Stimulated activated CD4-positive, alpha-beta T cell treated with anti-CD3 and anti-CD28 coated beads, Interleukin-1b, Interleukin-23, amount 100 ng/mL, for 1 hour (primary cell): ENCODE measurements at places on chromosomes 7 and 10.

DNA sequence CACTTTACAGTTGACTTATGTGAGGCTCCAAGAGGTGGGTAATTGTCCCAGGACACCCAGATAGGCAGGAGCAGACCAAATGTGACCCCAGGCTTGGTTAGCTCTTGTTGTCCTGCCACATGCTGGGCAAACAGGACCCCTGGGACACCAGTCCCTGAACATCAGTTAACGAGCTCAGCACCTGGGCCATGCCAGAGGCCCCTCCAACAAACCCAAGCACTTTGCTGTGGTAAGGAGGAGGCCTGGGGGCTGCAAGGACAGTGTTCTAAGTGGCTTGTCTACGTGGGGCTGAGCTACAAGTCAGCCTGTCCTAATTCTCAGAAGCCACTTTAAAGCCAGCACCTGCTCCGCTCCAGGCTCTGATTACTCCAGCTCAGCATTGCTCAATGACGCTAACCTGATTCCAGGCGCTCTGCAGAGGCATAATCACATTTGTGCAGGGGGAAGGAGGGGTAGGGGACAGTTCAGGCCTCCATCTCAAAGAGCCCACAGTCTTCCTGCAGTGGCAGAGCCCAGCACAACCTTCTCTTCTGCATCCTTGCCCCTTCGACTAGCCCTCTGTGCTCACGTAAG, 57.2 kb downstream of the DDC start:
- DNase-seq: no peak

DNA sequence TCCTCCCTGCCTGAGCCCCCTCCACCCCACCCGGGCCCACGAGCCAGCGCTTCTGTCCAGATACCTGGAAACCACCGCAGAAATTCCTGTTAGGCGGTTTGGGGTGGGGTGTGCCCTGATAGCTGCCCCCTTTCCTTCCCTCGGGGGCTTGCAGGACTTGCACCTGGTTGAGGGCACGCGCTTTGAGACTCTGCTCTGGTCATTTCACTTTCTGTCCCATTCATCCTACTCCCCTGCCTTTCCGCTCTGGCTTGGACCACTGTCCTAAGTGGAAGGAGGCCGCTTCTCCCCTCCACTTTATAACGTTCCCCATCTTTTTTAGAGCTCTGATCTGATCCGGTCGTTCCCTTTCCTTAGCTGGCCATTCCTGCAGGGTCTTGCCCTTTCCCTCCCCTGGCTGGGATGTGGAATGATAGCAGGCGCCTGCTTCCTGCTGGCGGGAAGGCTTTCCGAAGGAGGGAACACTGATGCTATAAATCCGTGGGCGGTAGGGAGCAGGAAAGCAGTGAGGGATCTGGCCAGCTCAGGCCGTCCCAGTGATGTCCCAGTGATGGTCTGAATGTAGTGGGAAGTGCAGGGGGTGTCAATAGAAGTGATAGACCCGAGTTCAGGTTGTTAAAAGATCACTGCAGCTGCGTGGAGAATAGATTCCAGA, 852 bp upstream of the PRKAR1B start:
- no peak for DNase-seq

DNA sequence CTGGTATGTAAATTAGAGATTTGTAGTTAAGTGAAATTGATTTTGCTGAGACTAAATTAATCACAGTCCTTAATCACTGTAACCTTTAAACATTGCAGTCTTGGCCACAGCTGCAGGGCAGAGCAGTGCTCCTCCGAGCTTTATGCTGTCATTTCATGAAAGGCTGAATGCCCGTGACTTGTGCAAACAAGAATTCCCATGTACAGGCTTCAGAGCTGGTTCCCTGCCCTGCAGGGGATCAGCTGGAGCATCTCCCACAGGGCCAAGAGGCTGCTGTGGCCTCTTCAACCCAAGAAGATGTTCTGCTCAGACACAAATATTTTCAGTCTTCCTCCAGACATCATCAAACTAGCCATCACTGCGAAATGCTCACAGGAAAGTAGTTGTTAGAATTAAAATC, 419.1 kb downstream of the AUTS2 start:
- DNase-seq: no peak

- DNase-seq: no peak
Measured at GRCh38 chr7:70660819-70661191, 471.1 kb upstream of the GALNT17 start.

- no peak for DNase-seq
Measured at GRCh38 chr7:45390731-45391130, 183.4 kb upstream of the ADCY1 start.

GRCh38 chr7:14691034-14691433, 211.5 kb downstream of the DGKB start:
- DNase-seq: no peak

DNA sequence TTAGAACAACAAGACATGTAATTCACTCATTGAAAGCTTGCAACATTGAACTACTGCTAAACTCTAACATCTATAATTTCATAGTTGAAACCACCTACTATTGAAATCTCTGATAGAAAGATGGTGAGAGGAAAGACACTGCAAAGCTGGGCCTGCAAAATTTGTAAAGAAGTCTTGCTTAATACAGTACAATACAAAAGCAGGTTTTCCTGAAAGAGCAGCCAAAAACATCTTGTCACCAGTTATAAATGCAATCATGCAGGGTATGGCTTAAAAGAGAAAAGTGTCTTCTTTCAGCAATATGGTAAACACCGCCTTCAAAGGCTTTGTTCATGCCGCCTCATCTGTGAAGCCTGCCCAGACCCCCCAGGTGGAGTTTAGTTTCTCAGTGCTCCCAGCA, 109.2 kb downstream of the ANK3 start:
- no peak for DNase-seq

GRCh38 chr10:100802607-100803006, 57.2 kb downstream of the PAX2 start:
- DNase-seq: no peak

DNA sequence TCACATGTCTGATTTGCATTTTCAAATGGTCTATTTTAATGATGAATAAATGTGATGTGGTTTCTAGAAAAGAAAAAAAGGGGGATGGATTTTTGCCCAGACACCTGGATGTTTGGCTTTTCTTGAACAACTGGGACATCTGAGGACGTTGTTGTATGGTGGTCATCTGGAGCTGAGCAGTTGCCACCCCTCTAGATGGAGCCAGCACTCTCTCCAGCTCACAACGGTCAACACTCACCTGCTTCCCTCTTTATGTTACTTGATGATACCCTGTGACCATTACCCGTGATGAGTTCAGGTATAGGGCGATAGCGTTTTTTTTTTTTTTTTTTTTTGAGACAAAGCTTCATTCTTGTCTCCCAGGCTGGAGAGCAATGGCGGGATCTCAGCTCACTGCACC, 30.1 kb upstream of the PAXIP1 start:
- no peak for DNase-seq

DNA sequence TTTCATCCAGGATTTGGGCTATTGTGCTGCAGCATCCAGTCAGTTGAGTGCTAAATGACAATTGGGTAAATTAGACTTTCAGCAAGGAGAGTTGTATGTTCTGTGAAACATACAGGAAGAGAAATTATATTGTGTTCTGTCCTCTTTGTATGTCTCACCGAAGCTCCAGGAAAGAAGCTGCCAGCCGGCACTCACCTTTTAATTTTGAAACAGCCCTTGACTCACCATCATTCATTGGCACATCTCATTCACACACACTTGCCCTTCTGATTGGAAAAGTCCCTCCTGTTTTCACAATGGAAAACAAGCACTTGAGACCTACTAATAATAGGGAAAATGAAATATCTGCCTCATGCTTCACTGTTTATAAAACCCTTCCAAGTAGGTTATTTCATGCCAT, 495.6 kb downstream of the RPS24 start:
- DNase-seq: no peak

DNA sequence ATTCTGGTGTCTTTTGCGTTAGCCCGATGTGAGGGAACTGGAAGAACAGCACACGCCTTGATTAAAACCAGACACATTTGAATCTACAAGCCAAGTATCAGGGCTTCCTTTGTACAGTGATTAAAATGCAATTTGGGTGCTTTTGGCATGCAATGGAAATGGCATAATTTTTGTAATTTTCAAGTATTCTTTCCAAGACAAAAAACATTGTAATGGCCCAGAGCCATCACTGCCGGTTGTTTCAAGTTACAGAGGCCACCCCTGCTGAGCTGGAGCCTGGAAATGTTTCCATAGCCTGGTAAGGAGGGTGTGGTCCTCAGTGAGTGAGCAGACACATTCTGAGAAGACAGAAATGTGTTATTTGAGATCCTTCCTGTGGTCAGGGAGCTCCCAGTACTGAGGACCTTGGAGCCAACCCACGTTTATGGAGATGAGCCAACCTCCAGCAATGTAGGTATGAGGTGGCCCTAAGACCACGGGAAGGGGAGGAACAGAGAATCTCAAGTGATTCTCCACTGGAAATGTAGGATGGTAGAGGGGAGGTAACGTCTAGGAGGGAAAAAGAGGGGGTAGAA, 20.9 kb downstream of the TEX36 start:
- DNase-seq: no peak

GRCh38 chr10:48448796-48449195, 142.3 kb downstream of the MAPK8 start:
- no peak for DNase-seq

DNA sequence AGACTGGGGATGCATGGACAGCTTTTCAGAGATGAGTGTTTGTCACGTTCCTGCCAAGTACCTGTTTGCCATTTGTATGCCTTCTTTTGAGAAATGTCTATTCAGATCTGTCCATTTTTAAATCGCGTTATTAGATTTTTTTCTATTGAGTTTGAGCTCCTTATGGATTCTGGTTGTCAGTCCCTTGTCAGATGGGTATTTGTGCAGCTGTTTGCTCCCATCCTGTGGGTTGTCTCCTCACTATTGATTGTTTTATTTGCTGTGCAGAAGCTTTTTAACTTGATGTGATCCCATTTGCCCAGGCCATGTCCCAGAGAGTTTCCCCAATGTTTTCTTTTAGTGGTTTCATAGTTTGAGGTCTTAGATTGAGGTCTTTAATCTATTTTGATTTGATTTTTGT, 5.5 kb upstream of the PRKAR1B start:
- DNase-seq: no peak

DNA sequence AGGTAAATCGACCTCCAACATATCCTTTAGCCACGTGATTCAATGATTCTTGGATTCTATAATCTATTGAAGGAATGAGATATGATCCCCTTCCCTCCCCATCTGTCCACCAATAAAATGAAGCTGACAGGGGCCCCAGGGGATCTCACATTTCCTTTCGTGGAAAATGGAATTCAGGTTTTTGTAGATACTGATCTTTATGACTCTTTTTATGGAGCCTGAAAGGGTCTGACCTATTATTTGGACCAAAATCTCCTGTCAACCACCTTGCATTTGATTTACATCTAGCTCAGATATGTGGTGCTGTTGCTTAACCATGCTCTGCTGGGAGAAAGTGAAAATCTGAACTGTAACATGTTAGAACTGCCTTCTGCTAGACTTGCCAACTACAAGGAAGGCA, 234.0 kb upstream of the CXCL12 start:
- DNase-seq: no peak

DNA sequence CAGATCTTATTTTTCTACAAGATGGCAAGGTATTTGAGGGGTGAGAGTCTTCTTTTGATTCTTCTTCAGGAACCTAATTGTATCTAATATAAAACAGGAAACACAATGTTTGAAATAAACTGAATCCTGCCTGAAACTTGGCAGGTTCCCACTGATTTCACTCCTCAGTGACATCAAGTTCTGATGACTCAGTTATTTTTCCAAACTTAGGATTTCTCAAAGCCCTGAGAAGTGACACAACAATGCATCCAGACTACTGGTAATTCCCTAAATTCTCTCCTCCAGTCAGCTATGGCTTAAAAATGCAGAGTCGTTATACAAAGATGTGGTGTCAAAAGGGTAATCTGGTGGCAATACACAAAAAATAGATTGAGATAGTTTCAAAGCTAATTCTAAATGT, 80.9 kb downstream of the ABLIM1 start:
- no peak for DNase-seq

GRCh38 chr10:34780818-34781380, 34.2 kb downstream of the PARD3 start:
- no peak for DNase-seq

DNA sequence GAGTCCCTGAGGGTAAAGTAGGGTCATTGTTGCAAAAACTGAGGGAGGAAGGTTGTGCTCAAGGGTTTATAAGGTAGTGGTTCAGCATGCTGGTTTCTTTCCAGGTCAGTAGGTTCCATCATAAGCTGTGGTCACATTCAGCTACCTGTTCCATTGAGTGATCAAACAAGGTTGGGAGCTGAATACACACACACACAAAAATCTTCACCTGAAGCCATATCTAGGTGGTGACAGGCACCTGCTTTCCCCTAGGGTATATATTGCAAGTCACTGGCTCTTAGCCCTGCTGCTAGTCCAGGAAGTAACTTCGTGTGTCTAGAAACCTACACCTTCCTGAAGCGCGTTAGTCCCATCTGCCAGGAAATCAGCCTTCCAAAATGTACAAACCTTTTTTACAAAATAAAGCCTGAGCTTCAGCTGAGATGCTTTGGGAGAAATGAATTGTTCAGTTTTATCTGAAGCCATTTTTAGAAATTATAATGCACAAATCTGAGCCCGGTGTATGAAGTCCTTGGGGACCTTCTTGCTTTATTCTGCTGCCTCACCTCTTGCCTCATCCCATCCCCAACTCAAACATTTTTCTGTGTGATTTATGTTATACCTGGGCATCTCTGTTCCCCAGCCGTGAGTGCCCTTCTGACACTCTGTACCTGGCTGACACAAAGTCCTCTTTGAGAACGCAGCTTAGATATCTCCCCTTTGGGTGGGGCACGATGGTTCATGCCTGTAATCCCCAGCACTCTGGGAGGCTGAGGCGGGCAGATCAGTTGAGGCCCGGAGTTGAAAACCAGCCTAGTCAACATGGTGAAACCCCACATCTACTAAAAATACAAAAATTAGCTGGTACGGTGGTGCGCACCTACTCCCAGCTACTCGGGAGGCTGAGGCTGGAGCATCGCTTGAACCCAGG, 10.6 kb upstream of the LAMTOR4 start:
- DNase-seq: no peak

- no peak for DNase-seq
Measured at GRCh38 chr7:130273081-130273932, 6.6 kb downstream of the CPA2 start.

GRCh38 chr10:72015841-72016240, 51.6 kb downstream of the CHST3 start:
- no peak for DNase-seq

GRCh38 chr10:129057856-129058663, 409.0 kb upstream of the MGMT start:
- DNase-seq: no peak

GRCh38 chr7:4168541-4168940, 513.6 kb upstream of the FOXK1 start:
- DNase-seq: no peak
